ENCODE measurements at places on chromosomes 2 and 18.

DNA sequence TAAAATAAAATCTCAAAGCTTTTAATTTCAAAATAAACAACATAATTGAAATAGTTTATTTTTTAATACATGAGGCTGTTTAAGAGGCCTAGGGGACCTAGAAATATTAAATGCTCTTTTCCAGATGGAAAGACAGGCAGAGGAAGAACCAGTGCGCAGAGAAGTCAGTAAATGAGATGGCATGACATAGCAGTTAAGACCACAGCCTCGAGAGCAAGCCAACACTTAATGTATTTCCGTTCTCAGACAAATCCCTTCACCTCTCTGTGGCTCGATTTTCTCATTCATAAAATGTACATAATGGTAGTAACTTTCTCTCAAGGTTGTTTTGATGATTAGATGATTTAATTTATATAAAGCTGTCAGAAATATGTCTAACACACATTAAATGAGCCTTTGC lies 405.1 kb upstream of the CWC22 start:
- DNase-seq, result no peak

- DNase-seq, result no peak
Observed at GRCh38 chr18:44117821-44118220, 562.9 kb upstream of the SETBP1 start.

- no peak for DNase-seq
Observed at GRCh38 chr2:172613040-172613439, 57.1 kb downstream of the PDK1 start.

DNA sequence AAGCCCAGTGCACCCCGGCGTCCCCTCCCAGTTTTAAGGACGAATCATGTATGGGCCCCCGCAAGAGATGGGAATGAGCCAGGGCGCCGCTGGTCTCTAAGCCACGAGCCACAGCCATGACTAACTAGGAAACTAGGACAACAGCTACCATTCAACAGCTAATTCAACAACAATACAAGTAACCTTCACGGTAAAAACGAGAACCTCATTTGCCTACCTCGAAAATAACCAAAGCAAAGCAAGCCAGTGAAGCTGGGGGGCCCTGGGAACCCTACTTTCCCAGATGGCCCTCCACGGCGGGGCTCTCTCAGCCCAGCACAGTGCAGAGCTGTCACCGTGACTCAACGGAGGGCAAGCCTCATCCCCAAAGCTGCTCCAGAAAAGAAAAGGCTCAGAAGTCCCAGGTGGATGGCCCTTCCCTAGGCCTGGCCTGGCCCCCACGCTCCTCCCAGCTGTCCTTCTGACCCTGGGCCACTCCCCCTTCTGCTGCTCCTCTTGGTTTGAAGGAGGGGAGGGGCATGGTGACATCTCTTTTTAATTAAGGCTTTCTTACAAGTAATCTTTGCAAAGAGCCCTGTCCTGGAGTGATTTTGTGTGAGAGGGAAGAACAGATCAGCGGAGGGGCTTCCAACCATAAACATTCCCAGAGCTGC lies 126.3 kb downstream of the HDAC4 start:
- DNase-seq, result peak; percentile 73

DNA sequence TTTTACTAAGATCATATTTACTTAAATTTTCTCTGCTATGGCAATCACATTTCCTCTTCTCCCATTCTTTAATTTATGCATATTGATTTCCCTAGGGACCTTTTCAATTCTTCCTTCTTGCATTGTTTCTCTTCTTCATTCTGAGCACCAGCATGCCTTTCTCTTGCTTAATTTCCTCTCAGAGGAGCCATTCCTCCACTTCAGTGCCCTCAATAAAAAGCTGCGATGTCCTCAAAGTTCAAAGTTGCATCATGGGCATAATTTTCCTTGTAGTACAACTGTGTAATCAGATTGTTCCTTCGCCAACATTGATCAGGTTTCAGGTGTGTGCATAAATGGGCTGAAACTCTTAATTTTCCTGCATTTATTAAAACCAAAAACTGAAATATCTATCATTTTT lies 21.8 kb upstream of the CD226 start:
- DNase-seq, result no peak

DNA sequence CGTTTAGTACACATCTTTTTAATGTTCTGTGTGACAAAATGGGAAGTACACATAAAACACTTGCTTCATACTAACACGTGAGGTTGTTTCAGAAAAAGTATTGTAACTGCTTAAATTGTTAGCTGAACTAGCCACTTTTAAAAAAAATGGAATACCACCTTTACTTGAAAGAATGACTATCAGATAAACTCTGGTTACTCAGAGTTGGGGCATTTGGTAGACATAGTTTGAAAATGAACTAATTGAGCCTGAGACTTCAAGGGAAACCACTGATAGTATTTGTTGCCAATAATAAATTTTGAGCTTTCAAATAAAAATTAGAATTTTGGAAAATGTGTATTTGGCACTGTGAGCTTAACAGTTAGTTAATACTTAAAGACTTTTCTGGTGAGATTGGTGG lies 103.0 kb upstream of the FBXO11 start:
- DNase-seq, result no peak
